ENCODE measurements at places on chromosomes 1 and 21.
A peak's percentile ranks its signal among the peaks of the same experiment; 100 is the strongest.

DNA sequence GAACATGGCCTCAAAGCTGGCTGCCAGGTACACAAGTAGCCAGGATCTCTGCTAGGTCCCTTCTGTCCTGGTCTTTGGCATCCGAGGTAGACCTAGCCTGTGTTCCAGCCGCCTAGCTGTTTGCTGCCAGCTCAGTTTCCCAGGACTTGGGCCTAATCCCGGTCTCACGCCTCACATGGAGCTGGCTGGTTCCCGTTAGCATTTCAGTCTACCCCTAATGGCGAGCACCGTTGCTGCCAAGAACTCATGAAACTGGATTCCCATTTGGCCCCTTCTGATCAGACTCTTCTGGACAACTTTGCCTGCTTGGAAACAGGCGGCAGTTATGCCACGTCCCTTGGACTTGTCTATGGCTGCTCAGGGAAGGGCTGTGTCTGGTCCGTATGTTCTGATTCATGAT lies 26.2 kb upstream of the HHAT start:
- no peak for DNase-seq

DNA sequence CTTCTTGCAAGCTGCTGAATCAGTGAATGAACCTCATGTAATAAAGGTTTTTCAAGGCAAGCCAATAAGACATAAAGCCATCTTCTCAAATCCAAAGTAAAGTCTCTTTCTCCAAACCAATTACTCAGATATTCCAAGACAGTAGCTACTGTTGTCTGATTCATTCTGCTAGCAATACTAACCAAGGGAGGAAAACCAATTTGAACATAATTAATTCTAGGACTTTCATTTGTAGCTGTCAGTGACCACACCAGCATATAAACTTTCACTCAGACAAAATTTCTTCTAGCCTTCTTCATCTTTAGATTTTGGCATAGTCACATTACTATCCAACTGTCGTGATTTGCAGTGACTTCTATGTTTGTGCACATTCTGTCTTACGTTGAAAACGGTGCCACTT lies 10.5 kb upstream of the INTS3 start:
- no peak for DNase-seq

DNA sequence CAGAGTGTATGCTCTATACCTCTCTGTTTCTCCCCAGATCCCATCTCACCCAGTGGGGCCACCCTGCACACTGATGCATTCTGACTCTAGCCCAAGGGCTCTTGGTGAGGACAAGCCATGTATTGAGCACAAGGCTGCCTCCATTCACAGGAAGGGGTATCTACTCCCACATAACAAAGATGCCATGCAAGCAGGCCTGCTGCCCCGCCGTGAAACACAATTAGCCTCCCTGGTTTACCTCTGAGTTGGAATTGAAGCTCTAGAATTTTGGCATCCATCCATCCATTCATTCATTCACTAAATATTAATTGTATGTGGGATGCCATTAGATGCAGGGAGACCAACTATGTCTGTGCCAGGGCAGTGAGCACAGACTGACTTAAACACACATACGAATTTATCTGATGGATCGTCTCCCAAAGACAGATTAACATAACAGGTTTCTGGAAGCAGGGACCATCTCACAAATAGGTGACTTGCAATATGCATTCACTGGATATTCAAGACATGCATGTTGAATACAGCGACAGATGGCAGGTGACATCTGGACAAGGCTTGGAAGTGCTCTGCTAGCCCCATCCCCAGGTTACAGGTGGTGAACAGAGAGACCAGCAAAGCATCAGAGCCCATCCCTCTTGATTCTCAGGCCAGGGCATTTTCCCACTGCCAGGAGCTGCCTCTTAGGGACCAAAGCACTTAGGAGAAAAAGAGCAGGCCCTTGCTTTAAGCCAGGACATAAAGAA lies 34.3 kb downstream of the TRABD2B start:
- DNase-seq: no peak

DNA sequence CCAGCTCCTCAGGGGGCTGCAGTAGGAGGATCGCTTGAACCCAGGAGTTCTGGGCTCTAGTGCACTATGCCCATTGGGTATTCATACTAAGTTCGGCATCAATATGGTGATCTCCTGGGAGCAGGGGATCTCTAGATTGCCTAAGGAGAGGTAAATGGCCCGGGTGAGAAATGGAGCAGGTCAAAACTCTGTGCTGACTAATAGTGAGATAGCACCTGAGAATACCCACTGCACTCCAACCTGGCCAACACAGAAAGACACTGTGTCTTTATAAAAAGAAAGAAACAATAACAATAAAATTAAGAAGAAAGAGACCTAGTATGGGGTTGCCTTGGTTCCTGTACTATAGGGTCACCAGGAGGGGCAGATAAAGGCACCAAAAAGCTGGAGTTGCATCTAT lies 13.7 kb upstream of the DUSP12 start:
- DNase-seq: no peak

DNA sequence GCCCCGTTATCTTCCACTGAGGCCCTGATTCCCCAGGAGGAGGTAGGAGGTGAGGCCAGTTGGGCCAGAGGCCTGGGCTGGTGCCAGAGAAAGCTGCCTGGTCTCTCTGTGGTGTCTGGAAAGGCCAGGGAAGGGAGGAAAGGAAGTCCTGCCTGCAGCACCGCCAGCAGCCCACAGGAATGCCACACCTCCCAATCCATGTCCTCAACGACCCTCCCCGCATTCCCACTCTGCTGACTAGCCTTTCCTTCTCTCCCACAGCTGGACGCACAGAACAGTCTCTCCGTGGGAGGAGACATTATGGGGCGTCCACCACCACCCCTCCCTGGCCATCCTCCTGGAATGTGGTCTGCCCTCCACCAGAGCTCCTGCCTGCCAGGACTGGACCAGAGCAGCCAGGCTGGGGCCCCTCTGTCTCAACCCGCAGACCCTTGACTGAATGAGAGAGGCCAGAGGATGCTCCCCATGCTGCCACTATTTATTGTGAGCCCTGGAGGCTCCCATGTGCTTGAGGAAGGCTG lies 18.0 kb downstream of the CSF1 start:
- peak; percentile 18 for DNase-seq

GRCh38 chr1:199182186-199182843 lies 543.5 kb downstream of the PTPRC start:
- DNase-seq: no peak

DNA sequence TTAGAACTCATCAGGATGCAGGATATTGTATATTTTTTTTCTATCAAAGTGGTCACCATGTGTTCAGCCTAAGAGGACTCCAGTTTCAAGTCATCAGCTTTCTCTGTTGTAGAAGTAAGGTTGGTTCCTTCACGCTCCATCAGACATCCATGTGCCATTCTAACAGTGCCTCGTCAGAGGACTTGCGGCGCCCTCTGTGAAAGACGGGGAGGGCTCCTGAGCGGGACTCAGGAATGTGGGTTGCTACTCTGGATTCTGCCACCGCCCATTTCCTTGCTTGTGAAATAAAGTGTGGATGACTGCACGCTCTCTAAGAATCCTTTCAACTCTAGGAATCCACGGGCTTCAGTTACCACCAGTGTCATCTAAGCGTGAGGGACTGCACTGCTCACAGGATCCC lies 593.5 kb downstream of the KIF26B start:
- no peak for DNase-seq

DNA sequence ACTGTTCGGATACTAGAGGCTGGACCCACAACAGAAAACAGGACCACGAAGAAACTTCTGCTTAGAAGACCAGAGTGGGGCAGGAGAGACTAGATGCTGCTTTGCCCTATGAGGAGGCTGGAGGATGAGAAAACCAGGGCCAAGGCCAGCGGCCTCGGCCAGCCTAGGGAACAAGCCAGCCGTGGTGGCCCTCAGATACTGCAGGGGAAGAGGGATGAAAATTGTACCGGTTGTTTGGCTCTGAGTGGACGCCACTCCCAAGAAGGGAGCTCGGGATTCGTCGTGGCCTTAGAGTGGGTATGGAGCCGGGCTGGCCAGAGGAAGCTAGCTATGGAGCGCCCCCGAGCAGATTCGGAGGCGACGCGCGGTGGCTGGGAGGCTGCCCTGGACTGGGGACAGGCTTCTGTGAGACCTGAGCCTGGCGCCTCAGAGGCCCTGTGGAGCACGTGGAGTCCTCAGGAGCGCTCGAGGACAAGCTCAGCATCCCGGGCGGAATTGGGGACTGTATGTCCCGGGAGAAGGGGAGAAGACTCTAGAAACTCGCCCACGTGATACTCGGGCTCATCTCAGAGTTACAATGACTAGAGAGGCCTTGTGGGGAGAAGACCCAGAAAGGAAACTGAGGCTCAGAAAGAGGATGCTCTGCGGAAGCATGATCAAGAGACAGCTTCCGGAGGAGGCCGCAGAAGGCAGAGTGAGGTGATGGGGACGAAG lies 2.8 kb downstream of the PRRX1 start:
- DNase-seq: no peak

DNA sequence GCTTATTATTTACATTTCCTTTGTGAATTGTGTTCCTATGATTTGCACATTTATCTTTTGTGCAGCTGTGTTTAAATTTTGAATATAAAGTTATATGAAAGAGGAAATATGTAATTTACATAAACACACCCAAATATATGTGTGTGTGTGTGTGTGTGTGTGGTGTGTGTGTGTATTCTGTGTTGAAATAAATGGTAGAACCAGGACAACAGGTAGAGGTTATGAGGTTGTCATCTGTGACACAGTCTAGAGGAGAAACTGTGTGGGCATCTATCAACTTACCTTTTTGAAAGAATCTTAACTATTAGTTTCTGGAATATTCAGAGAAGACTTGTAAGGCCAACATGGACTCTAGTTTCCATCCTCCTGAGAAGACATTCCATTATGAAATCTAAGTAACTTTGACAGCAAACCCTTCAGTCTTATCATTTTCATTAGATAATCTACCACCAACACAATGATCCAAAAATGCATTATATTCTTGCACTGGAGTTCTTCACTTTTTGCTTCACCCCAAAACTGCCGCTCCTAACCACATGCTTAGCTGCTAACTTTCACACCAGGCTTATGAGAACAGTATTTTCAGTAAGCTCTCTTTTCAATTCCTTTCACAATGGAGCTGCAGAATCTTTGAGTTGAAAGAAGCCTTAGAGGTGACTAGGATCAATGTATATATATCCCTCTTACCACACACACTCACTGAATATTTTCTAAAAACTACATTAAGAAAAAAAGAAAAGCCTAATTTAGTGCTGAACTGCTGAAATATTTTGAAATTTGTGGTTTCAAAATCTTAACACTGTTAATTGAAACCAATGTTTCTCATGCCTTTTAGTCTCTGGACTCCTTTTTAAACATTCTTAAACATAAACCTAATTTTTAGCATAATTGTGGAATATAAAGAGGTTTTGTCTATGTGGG lies 21.8 kb downstream of the PTPRC start:
- DNase-seq: no peak

DNA sequence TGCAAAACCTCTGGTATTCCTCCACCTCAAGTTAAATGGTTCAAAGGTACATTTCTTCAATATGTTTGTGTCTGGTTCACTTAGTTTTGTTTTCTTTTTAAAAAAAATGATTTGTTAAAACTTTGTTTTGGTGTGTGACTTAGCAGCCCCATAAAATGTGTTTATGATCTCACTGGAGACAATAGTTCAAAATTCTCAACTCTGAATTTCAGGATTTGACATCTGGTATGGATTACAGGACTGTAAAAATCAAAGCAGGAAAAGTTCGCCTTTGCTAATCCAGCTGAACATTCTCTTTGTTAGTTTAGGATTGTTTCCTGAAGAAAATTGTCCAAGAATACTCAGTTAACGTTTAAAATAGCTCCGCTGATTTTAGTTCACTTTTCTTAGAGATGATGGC lies 231.7 kb downstream of the HMCN1 start:
- DNase-seq: no peak

- no peak for DNase-seq
Measured at GRCh38 chr1:1877865-1878436, 12.9 kb downstream of the GNB1 start.

- peak; percentile 25 for DNase-seq
Measured at GRCh38 chr1:19044975-19045831, 88.7 kb upstream of the IFFO2 start.

- DNase-seq: no peak
Measured at GRCh38 chr1:29481031-29481430, 244.7 kb downstream of the PTPRU start.

DNA sequence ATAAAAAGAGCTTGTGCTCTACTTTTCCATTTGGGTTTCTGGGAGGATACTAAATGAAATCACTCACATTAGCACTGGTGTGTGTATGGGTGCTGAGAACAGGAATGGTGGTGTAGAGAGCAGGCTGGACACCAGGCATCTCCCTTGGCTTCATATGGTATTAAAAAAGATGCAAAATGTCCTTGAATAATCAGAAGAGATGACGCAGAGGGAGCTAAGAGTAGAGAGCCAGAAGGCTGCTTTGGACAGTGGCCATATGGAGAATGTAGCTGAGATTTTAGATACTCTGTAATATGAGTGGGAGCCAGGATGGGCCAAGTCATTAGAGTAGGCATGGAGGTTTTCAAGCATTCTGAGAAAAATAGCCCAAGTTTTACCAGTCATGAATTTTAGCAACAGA lies 112.3 kb upstream of the ZRANB2 start:
- DNase-seq: no peak

Measured in suppressor macrophage treated with lipopolysaccharide for 1 hour (primary cell).